ENCODE measurements at places on chromosomes 11 and 22.

DNA sequence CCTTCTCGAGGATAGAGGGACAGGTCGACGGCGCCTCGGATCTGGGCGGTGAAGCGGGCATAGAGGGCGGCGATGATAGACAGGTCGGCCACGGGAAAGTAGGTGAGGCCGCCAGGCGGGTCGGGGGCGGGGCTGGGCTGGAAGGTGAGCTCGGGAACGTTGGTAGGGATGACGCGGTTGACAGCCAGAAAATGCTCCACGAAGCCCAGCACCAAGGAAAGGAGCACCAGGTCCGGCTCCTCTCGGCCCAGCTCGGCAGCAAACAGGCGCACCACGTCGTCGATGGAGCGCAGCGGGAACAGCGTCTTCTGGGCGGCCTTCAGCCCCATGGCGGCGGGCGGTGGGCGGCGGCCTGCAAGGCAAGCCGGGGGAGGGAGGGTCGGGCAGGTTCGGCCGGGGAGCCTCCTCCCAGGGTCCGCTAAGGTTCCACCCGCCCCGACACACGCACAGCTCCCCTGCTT lies 540 bp downstream of the MEN1 start:
- peak; percentile 78 for DNase-seq

GRCh38 chr11:1162138-1162475 lies 4.4 kb downstream of the MUC5AC start:
- no peak for DNase-seq

DNA sequence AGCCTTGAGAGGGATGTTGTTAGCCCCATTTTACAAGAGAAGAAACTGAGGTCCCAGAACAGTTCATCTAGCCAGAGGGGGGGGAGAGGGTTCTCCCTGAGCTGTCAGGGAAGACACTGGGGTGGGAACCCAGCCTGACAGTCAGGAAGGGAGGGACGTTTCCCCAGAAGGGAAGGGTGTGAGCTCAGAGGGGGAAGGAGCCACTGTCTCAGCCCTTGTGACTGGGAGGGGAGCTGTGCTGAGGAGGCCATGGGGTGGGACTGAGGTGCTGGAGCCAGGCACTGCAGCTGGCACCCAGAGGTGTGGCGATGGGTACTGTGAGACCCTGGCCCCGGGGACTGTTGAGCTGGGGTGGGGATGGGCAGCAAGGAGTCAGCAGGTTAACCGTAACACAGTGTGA lies 35.7 kb downstream of the DAGLA start:
- no peak for DNase-seq

DNA sequence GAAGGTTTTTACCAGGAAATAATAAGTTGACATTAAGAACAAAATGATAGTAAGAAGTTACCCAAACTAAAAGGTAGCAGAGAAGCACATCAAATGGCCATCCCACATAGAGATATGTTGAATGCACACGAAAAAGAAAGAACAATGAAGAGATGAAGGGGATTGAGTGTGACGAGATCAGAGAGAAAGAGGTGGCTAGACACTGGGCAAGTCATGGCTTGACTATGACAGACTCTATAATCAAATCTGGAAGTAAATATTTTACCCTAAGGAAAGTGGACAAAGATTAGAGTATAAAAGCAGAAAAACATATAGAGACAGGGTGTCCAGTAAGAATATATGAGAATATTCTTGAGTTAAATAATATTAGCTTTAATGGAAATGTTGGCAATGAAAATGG lies 31.4 kb downstream of the CASP12 start:
- DNase-seq, result no peak

GRCh38 chr11:60164550-60165075 lies 18.3 kb downstream of the MS4A6A start:
- no peak for DNase-seq

DNA sequence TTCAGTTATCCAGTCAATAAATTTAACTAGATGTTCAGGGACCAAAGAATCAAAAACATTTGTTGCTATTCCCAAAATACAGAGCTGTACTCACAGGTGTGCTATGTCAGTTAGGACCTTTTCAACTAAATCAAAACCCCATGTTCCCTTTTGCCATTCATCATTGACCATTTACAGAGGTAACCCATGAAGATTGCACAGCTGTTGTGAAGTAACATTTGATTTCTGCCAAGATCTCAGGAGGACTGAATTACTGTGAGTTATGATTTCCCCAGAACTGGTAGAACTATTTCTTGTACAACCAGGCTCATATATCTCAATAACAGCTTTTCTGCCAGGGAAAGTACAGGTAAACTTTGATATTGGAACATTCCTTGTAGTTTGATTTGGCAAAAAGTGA lies 131.1 kb upstream of the FIBIN start:
- DNase-seq, result no peak

DNA sequence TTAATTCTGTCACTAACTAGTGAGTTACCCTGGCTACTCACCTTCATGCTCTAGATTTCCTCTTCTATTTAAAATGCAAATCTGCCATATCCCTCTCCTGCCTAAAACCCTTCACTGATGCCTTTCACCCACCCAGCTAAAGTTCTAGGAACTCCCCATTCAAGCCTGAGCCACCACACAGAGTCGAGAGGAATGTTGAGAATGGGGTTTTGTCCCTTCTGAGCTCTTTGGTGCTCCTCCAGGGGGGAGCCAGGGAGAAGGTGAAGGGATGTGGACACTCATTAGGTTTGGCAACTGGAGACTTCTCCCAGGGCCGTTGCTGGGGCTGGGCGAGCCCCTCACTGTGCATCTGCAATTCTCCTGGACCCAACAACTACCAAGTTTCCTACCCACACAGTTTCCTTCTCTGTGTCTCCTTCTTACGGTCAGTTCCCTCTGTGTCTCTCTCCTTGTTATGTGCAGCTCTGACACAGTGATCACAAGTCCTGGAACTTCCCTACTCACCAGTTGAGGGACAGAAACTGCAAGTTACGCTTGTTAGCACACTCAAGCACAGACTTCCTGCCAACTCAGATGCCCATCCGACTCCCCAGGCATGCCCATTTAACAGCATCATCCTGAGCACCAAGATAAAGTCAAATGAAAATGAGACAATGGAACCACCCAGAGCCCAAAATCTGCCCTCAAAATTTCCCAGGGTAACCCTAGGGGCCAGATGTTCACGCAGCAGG lies 6.5 kb upstream of the IL10RA start:
- DNase-seq, result no peak

- peak; percentile 92 for DNase-seq
Observed at GRCh38 chr11:64185175-64185692, 737 bp upstream of the STIP1 start.

DNA sequence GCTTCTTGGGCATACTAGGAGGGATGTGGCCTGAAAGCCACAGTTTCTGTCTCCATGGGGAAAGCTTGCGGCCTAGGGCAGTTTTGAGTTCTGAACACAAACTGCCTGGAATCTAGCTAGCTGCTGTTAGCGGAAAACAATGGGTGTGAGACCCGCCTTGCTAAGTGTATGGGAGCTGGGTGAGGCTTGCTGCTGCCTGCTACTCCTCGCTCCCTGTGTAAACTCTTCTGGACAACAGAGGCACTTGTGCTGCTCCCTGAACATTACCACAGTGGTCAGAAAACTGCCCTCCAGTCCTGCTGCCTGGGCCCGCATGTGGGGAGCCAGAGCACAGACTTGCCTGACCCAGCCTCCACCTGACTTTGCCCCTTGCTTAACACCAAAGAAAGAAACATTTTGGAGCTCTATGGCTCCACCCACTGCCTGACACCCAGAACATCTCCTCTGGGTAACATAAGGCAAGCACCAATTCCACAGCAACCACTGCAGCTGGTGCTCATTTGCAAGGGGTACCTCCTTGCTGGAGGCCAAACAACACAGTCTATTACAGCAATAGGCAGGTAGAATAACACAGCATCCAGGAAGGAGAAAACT lies 766.3 kb upstream of the RAG2 start:
- DNase-seq, result no peak

DNA sequence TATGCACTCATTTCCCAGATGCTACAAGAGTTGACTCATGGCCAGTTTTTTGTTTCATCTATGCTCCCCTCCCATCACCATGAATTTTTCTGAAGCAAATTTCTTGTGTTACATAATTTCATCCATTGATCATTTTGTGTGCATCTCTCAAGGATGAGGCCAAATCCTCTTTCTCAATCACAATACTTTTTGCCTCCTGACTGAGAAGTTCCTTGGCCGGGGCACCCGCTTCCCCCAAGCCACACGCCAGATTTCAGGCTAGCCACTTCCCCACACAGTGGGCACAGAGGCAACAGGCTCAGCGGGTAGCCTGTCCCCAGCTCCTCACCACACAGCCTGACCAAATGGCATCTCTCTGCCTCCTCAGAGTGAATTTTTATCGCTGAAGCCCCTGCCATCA lies 9.8 kb upstream of the DSCAML1 start:
- no peak for DNase-seq

GRCh38 chr22:48180631-48181030 lies 1418.2 kb downstream of the TBC1D22A start:
- DNase-seq, result no peak

- DNase-seq, result no peak
Observed at GRCh38 chr22:43272869-43273318, 70.3 kb downstream of the SCUBE1 start.

DNA sequence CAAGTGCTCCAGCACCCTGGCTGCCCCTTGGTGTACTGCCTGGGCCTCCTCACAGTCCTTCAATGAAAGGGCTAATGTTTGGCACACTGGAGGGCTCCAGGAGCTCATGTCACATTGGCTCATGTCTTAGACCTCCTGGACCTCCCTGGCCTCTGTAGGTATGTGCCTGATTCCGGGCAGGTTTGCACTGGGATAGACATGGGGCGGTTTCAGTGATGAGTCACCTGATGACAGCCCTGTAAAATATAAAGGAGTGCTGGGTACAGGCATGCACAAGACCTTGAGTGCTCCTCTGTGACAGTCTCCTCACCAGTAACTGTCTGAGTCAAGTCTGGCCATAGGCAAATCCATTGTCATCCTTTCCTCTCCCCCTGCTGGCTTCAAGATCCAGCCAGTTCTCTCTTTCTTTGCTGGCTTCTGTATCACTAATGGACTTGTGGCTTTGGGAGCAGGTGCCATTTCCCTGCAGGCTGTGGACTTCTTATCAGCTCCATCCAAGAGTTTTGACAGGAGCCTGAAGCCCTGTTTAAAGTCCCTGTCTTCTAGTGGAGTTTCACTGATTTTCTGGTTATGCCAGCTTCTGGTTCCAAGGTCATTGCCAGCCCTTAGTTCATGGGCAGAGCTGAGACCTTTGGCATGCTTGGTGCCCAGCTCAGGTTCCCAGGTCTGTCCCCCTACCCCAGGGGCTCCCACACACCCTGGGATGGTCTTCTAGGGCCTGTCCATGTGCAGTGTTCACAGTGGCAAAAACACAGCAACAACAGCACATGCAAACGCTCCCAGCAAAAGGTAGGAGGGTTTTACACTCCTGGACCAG lies 22.7 kb upstream of the P2RY2 start:
- peak; percentile 74 for DNase-seq

DNA sequence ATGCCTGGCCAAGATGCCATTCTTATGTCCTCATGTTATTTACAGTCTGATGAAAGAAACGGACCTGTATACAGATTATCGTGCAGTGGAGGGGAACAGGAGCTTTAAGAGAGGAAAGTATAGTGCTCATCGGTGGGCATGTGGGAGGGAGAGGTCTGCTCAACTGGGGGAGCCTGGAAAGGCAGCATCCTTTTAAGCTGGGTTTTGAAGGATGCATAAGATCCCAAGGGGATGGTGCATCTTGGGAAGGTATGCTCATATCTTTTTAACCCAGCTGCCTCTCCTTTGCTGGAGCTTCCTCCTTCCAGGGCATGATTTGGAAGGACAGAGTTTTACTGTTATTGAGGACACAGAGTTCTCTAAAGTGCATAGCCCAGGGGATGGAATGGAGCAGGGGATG lies 34.8 kb downstream of the MIAT start:
- no peak for DNase-seq

- DNase-seq, result no peak
Observed at GRCh38 chr11:119895981-119896380, 167.0 kb upstream of the NECTIN1 start.

- no peak for DNase-seq
Observed at GRCh38 chr11:15692739-15693138, 578.0 kb downstream of the INSC start.

DNA sequence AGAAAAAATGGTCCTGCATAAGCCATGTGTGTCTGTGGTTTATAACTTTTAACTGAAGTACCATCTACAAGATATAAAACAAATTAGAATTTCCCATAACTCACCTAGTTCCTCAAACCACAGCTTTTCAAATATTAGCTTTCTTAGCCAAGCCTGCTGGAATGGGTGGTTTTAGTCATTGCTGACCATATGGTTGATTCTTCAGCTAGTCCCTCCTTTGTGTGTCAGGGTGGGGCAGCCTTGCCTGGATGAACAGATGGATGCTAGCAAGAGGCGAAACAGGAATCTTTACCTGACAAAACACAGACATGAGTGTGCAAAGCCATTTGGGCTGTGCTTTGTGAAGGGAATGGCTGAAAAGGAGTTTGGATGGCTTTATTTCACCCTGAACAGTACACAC lies 6.9 kb upstream of the B3GNT6 start:
- DNase-seq, result no peak

- no peak for DNase-seq
Observed at GRCh38 chr11:102079625-102080024, 30.6 kb upstream of the YAP1 start.

DNA sequence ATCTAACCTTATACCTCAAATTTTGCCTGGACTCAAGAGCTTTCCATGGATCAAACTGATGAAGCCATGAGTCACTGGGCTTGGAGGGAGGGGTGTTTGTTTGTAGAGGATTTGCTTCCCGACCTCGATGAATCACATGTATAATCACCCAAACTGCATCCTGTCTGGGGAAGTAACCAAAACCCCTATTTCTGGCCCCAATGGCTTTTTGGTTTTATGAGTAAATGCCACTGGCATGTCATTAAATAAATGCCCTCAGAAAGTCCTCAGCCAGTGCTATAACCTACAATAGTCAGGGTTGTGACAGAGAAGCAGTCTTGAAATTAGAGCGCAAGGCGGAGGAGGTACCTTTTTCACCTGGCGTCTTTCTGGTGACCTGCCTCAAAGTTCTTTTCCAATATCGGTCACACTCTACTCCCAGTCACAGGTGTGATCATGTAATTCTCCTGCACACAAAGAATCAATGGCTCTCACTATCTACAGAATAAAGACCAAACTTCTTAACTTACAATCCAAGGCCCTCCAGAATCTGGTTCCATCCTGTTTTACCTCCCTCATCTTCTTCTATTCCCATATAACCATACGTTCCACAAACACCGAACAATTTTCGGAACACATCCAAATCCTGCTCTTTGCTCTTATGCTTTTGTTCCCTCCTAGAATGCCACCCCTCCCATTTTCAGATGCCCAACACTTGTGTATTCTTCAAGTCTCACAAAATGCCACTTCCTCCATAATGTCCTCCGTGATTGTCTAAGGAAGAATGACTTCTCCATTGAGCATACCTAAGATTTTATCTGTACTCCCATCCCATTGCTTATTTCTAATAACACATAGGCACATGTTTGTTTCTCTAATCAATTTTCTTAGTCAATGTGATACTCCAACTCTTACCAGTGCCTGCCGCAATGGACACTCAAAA lies 81.3 kb upstream of the BLID start:
- DNase-seq, result peak; percentile 51

- DNase-seq, result no peak
Observed at GRCh38 chr22:33715237-33715985, 204.9 kb downstream of the LARGE1 start.

Measured in hepatocyte (in vitro differentiated cells).